ENCODE measurements at places on chromosomes 7 and 10. TPM values are rescaled to one million over a fixed set of nuclear protein-coding genes. Genes with fewer than 3 reads are reported as not detected.

DNA sequence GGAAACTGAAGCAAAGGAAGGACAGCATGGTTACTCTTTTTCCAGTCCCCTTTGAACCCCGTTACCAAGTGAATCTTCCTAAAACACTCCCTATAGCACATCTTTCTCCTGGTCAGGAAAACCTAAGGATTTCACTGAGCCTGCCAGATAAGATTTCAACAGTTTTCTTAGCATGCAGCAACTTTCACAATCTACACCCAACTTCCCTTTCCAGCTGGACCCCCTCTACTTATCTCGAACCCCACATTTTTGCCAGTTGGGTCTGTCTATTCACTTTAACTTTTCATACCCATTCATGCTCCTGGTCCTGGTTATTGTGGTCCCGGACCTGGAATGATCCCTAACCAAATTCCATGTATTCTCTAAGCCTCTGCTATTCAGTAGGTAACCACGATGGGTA, 14.9 kb upstream of the CPVL start:
- no peaks in the 10 kb centered on the region for H3K36me3 ChIP-seq
- H3K27me3 ChIP-seq: no peaks in the 10 kb centered on the region
- DNase-seq: no peak

DNA sequence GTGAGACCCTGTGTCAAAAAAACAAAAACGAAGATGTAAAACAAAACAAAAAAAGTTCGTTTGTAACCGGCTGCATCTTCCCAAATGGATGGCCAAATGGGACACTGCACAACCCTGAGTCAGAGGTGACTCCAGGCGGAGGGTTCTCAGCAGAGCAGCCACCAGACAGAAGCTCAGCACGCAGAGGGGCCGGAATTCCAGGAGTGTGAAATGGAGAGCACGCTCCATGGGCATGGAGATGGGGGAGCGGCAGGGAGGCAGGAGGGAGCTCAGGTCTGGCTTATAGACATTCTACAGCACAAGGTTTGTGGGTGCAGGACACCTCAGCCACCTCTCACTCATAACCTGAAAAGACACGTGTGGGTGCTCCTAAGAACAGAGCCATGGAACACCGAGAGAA, 227.0 kb downstream of the MAD1L1 start:
- H3K27me3 ChIP-seq: no peaks in the 10 kb centered on the region
- no peak overlapping the region for H3K4me3 ChIP-seq
- H3K27ac ChIP-seq: no peak overlapping the region
- DNase-seq: peak; percentile 4
- no peaks in the 10 kb centered on the region for H3K4me1 ChIP-seq
- no peaks in the 10 kb centered on the region for H3K36me3 ChIP-seq

- DNase-seq: no peak
- H3K4me1 ChIP-seq: no peaks in the 10 kb centered on the region
- peak overlapping the region; percentile 62 for H3K27ac ChIP-seq
- no peaks in the 10 kb centered on the region for H3K36me3 ChIP-seq
Measured at GRCh38 chr7:19491821-19492452, 216.9 kb downstream of the POLR1F start.

- H3K4me1 ChIP-seq: no peaks in the 10 kb centered on the region
- peak overlapping the region; percentile 75 for H3K27ac ChIP-seq
- H3K36me3 ChIP-seq: no peaks in the 10 kb centered on the region
- no peak overlapping the region for H3K4me3 ChIP-seq
- H3K27me3 ChIP-seq: no peaks in the 10 kb centered on the region
Measured at GRCh38 chr10:17003651-17004286, 125.8 kb downstream of the CUBN start.

Gene GRID1
- total RNA-seq: 7.3 TPM

GRCh38 chr10:11003679-11004078, 14.0 kb upstream of the CELF2 start:
- no peak for DNase-seq
- H3K27me3 ChIP-seq: no peaks in the 10 kb centered on the region
- no peak overlapping the region for H3K4me3 ChIP-seq
- no peaks in the 10 kb centered on the region for H3K36me3 ChIP-seq

GRCh38 chr10:49163741-49164140, 24.4 kb downstream of the TMEM273 start:
- H3K36me3 ChIP-seq: no peaks in the 10 kb centered on the region
- no peak for DNase-seq
- H3K4me1 ChIP-seq: no peaks in the 10 kb centered on the region
- no peak overlapping the region for H3K27ac ChIP-seq
- H3K4me3 ChIP-seq: no peak overlapping the region
- H3K27me3 ChIP-seq: no peaks in the 10 kb centered on the region

DNA sequence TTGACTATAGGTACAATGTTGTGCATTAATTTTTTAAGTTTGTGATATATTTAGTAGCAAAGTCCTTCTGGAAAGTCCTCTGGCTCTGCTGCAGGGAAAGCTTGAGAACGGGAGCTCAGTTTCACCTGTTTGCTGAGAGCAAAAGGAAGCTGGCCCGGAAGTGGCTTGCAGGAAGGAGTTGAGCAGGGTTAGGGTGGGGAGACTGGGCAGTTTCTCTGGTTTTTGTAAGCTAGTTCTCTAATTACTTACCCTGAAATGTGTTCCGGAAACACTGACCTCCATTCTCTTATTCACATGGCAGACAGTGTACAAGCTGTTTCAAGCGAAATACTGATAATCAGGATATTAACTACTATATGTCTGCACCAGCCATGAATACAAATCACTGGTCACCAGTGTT, 22.3 kb downstream of the MAP3K8 start:
- no peak overlapping the region for H3K4me3 ChIP-seq
- H3K27me3 ChIP-seq: no peaks in the 10 kb centered on the region
- DNase-seq: no peak

- H3K4me1 ChIP-seq: no peaks in the 10 kb centered on the region
- H3K36me3 ChIP-seq: no peaks in the 10 kb centered on the region
- H3K27me3 ChIP-seq: no peaks in the 10 kb centered on the region
- no peak overlapping the region for H3K4me3 ChIP-seq
- H3K27ac ChIP-seq: no peak overlapping the region
Measured at GRCh38 chr7:30657131-30657530, 25.1 kb downstream of the CRHR2 start.

All from uterus (tissue), 4 donors.